ENCODE measurements at places on chromosomes 2 and 18.

DNA sequence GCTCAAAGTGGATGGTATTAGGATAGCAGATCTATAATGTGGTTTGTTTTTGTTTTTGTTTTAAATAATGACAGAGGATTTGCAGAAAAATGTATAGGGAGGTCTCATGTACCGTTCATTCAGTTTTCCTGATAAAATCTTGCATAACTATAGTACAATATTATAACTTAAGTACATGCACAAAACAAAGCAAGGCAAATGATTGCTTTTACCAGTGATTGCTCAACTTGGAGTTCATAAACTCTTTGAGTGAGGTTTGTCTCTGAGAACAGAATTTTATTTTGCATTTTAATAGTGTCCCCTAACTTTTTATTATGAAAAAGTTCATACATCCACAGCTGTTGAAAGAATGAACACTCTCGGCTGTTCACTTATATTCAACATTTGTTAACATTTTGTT, 96.6 kb downstream of the MAP4K4 start:
- DNase-seq: no peak

- peak; percentile 57 for DNase-seq
Observed at GRCh38 chr2:27591745-27592144, 8.9 kb downstream of the ZNF512 start.

DNA sequence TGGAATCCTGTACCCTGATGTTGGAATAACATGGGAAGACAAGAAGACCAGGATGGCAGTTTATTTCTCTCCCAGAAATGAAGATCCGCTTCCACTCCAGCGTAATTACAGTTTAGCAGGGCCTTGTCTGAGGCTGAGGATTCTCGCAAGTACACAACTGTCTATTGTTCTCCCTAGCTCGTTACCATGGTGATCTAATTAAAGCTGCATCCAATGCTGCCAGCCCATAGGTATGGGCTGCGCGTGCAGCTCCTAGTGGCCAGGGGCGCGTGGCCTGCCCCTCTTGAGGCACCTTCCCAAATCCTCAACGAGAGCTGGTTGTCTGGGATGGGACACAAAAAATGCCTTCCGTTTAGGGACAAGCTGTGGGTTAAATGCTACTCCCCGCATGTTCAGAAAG, 344.9 kb downstream of the CYRIA start:
- no peak for DNase-seq

DNA sequence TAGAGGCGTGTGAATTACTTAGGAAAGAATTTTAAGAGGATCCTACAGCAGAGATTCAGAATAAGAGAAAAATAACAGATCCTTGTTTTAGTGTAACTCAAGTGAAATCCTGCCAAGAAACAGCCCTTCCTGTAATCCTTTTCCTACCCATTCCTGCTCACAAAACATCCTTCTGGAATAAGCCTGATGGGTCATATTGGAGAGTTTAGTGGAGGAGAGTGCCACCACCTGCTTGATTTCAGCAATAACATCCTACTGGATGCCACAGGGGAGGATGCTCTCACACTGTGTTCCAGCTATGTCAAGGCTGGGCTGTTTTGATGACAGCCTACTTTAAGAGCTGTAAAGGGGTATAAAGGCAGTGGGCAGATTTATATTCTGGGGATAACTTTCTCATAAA, 54.8 kb upstream of the CCDC178 start:
- DNase-seq: no peak

DNA sequence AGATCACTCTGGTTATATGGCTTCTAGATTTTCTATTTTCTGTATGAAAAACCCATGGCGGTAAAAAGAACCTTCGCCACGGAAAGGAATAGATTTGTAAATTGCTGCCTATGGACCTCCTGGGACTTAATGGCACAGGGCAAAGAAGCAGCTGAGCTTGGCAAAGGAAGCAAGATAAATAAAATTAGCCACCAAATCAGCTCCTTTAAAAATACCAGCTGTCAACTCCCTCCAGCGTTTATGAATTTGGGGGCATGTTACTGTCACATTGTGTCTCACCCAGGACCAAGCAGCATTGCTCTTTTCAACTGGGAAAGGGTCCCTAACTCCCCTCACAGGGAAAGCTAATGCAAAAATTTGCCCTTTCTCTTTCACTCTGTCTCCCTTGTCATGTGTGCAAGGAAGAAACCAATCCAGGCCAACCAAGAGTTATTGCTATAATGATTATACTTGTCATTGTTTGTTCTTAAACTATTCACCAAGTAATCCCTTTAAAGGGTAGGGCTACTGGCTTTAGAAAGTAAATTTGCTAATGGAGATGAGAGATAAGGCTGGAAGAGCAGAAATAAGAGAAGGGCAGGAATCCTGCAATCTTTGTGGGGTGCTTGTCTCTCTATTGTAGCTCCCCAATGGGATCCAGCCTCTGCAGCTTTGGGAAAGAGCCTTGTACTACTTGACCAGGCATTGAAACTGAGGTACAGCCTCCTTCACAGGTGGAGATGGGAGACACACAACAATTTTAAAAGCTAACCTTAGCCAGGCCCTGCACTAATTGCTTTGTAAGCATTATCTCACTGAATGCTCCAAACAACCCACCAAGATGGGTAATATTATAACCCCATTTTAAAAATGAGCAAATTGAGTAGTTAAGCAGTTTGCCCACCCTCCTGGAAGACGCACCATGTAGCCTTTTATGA, 119.1 kb upstream of the KLF7 start:
- no peak for DNase-seq

DNA sequence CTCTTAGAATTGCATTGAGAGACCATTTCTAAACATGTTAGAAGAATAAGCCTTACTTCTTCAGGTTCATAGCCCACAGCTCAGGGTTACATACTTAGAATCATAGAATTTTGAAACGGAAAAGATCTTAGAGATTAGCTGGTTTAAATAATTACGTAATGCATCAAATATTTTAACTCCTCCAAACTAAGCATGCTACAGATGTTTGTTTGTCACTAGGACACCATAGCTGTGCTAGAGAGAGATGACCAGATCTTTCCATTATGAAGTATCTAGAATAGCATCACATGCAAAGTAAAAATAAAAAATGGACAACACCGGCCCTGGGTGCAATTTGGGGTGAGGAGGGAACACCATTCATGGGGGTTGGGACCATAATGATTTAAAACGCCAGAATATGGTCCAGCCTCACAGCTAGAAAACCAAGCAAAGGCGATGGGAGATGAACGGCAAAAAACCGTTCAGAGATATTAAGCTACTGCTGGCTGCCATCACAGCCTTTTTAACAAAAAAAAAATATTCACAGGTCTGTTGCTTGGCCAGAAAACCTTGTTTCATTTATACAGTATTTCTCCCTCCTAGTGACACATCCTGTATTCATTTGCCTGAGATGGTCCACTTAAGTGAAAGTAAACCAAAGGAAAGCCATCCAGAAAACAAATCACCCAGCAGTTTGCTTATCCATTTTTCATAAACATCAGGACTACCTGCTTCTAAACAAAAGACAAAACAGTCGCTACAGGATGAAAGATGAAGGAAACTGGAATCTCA, 94.2 kb downstream of the EPHA4 start:
- no peak for DNase-seq

DNA sequence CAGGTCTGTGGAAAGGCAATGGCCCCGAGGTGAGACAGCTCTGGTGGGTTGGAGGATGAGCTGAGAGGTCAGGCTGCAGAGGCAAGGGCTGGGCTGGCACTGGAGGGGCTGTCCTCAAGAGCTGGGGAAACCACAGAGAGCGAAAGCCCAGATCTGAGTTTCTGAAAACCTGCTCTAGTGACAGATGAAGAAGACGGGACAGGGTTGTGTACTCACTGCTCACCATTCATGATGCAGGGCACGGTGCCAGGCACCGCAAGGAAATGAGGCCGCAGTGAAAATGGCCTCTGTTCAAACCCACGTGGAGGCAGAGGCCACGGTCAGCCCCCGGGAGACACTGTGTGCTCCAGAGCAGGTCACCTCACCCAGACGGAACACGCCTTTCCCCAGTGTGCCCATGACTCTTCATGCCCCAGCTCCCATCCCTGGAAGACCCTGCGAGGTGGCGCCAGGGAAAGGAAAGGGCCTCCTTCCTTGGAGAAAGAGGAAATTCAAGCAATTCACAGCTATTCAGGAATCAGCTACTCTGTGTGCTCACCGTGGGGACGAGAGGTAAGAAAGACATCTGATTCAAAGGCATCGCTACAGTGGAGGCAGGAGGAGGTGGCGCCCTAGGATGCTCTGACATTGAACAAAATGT, 24.3 kb upstream of the ID2 start:
- no peak for DNase-seq

GRCh38 chr18:59067873-59068272, 71.8 kb upstream of the SEC11C start:
- DNase-seq: no peak

DNA sequence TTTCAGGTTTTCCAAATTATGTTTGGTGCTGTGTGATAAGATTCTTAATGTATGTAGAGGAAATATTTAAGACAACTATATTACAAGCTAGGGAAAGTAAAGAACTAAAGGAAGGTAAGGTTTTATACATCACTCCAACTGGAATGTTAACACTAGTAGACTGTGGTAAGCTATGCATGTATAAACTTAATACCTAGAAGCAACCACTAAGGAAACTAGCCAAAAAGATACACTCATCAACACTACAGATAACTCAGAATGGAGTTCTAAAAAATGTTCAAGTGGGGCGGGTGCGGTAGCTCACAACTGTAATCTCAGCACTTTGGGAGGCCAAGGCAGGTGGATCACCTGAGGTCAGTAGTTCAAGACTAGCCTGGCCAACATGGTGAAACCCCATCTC, 37.8 kb upstream of the MALL start:
- no peak for DNase-seq

DNA sequence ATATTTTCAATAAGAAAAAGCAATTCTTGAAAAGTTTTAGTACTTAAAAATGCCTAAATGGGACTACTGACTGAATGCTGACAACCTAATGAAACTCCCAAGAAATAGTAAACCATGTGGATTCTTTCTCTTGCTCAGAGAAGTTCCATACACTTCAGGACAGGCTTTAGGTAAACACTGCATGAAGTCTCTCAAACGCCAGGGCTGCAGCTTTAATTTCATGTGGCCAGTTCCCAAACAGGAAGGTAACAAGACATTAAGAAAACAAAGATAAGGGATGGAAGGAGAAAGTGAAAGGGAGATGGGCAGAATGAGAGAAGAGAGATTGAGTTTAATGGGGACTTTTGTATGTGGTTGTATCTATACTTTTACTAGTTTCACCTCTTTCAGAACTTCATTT, 734.7 kb upstream of the PKDCC start:
- no peak for DNase-seq

DNA sequence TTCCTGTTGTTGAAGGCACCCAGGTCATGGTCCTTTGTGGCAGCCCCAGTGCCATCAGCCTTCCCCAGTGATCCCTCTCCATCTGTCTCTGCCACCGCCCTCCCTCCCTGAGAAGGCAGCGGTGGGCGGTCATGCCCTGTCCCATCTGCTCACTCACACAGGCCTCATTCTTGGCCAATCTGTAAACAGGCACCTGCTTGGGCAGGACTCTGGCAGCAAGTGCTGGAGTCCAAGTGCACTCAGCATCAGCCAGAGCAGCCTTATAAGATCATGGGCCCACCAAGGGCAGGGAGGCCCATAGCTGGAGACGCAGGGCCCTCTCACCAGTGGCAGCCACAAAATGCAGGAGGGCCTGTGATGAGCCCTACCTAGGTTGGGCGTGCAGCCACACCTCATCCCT, 140.9 kb downstream of the TWIST2 start:
- DNase-seq: no peak

- DNase-seq: no peak
Observed at GRCh38 chr2:156339865-156340264, 7.3 kb upstream of the NR4A2 start.

GRCh38 chr2:198253995-198254394, 449.6 kb downstream of the PLCL1 start:
- no peak for DNase-seq

- DNase-seq: peak; percentile 71
Observed at GRCh38 chr2:217943446-217944321, 59.1 kb downstream of the TNS1 start.

DNA sequence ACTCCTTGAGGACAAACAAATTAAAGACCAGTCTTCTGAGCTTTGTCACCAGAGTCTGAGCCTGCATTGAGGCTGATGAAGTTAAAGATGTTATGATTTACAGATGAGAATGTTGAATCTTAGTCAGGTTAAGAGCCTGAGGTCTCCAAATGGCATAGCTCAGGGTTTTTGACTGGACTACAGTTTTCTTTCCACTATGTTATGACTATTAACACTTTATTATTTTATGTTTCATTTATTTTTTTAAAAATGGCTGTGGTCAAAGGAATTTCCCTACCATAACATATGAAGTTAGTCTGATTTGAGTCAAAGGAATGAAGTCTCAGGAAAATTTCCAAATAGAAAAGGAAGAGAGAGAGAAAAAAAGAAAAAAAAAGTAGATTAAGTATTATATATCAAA, 39.7 kb upstream of the CWC22 start:
- no peak for DNase-seq

DNA sequence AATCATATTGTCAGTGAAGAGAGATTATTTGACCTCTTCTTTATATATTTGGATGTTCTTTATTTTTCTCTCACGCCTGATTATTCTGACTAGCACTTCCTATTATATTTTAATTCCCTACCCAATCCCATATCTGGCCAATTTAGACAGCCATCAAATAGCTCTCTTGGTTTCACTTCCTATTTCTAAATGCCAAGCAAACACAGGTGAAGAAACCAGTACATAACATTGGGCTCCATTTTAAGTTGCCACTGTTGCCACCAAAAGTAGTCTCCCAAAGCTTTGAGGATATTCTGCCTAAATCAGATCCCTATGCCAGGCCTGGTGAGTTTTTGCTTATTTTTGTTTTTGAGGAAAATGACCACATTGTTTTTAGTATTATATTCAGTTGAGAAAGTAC, 547.0 kb downstream of the MBD2 start:
- DNase-seq: no peak

DNA sequence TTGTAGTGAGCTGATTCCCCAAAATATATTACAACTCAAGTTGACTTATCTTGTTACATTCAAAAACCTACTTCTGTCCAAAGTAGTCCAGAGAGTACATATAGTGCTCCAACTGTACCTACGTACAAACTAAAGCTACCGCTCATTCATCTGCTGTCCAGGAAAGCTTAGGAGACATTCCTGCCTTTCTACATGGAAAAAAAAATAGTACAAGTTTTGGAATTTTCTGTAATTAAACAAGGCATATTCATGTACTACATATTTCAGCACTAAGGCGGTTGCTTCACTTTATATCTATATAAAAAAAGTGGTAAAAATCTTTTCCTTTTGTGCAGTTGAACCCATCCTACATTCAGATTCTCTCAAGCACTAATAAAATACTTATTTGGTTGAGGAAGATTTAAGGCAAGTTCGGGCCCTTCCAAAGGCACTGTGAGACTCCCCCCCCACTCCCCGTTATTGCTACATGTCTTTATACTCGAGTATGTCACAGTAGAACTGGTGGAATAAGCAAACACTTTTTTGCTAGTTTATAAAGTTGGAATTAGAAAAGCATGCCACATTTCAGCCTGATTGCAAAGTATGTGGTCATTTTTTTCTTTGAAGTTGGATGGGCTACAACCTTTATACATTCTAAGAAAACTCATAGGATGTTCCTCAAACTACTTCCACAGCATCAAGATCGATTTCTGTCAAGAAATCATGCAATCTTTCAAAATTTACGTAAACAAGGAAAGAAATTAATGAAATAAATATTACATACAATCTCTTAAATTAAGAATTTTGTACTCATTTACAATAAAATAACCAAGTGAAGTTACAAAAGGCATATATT, 3.7 kb downstream of the ZFP36L2 start:
- no peak for DNase-seq

Data from MV-4-11 (cell line).